Activated CD8-positive, alpha-beta T cell treated with anti-CD3 and anti-CD28 coated beads for 36 hours (primary cell): ENCODE measurements at places on chromosomes 12 and 14. TPM values are rescaled to one million over a fixed set of nuclear protein-coding genes. Genes with fewer than 3 reads are reported as not detected.

DNA sequence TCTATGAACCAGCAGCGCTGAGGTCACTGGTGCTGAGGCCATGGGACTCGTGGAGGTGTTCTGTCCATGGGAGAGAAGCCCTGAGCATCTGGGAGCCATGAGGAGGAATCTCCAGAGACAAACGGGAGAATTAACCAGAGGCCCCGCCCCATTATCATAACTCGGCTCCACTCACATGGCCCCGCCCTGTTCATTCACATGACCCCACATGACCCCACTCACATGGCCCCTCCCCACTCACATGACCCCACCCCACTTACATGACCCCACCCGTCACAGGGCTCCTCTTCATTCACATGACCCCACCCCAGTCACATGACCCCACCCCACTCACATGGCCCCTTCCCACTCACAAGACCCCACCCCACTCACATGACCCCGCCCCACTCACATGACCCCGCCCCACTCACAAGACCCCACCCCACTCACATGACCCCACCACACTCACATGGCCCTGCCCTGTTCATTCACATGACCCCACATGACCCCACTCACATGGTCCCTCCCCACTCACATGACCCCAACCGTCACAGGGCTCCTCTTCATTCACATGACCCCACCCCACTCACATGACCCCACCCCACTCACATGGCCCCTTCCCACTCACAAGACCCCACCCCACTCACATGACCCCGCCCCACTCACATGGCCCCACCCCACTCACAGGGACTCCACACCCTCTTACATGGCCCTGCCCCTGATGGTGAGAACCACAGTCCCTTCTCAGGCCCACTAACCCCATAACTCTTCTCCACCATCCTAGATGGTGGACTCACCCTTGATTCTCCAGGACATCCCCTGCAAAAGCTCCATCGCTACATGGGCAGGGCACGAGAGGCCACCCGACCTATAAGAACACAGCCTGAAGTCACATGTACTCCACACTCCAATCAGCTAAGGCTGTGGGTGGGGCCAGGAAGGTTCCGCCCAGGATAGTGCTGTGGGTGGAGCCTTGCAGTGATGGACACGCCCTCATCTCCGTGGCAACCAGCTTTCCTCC is 151.1 kb upstream of the SFSWAP start:
- DNase-seq: peak; percentile 11

GRCh38 chr14:99603471-99604277 is at the start of gene CCDC85C:
Gene CCDC85C (minus strand): TSS chr14:99604207. CDS start chr14:99603959, 248 bp downstream.
- DNase-seq: peak; percentile 63

GRCh38 chr12:7116196-7116595 is 7.2 kb upstream of the C1RL start:
- no peak for DNase-seq

Gene EIF2B1
- 61.8 TPM for total RNA-seq

GRCh38 chr12:107544937-107545336 is 140.7 kb upstream of the PWP1 start:
- DNase-seq: no peak

- no peak for DNase-seq
Observed at GRCh38 chr12:77102691-77103090, 37.3 kb upstream of the E2F7 start.

Gene LDHB
- total RNA-seq: 2,384 TPM

Gene RNASE2
- not detected for total RNA-seq

GRCh38 chr12:105912882-105913678 is 225.7 kb downstream of the NUAK1 start:
- DNase-seq: no peak

DNA sequence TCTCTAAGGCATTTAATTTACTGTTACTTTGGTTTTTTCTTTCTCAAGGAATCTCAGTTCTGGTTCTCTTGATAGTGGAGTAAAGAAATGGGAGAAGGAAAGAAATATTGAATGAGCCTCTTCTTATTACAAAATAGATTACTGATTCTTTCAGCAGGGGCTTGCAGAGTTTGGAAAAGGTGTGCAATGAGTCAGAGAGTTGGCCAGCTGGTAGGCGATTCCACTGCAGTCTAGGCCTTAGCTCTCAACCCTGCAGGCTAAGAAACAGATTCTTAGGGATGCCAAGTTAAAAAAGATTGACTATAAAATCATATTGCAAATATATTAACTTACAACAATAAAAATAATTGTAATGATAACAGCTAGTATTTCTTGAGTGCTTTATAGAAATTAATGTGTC is 25.8 kb downstream of the NR1H4 start:
- DNase-seq: no peak

DNA sequence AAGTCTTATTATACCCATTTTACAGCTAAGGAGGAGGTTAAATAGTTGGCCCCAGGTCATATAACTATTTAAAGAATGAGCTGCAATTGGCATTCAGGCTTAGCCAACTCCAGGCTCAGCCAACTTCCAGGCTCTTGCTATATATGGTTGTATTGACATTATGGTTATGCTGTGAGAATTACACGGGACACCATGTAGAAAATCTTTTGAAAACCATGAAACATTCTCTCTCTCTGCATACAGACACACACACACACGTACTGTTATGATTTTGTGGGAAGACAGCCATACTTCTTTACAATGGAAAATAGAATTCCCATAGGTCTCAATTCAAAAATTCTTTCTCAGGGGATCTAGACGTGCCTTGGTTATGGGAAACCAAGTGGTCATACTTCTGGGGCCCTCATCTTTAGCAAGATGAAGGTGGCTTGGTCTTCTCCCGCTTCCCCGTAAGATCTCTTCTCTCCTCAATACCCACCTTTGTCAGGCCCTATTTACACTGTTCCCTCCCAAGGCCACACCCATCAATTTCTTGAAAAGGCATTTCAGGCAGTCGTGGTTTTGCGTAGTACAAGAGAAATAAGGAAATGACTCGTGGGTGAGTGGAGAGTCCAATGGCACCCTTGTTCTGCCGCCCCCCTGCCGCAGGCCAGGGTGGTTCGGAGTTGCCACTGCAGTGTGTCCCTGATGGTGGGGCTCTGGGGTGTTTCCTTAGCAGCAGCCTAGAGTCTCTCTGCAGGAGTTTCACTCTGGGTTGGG is 10.0 kb upstream of the GPRC5A start:
- DNase-seq: no peak

DNA sequence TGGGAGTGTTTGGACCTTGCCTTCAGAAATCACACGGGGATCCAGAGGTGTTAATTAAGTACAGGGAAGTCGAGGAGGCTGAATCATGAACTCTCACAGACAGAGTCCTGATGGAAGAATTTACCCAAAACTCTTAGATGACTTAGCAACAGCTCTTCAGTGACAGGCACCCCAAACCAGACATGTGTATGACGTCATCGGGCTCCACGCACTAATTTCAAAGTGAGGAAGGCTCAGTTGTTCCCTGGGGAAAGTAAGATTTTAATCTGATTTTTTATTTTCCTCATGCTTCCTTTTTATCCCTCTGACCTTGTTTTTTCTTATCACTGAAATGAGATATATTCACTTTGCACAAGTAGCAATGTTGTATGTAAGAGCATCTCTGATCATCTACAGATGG is 1363.5 kb downstream of the AACS start:
- no peak for DNase-seq
